ENCODE measurements at places on chromosomes 13 and 19.

- H3K4me1 ChIP-seq = no peaks in the 10 kb centered on the region
- H3K27me3 ChIP-seq = peaks cover 4% of the 10 kb centered on the region
- DNase-seq = no peak
- no peaks in the 10 kb centered on the region for H3K36me3 ChIP-seq
- no peak overlapping the region for H3K27ac ChIP-seq
- H3K4me3 ChIP-seq = no peak overlapping the region
These were observed 46.6 kb downstream of the HTR2A start for GRCh38 chr13:46850214-46850613.

- H3K27ac ChIP-seq = no peak within 1 kb of the TSS
- no peaks in the 10 kb centered on the region for H3K36me3 ChIP-seq
- no peak within 1 kb of the TSS for H3K4me3 ChIP-seq
- H3K27me3 ChIP-seq = peaks cover 27% of the 10 kb centered on the region
- peaks cover 5% of the 10 kb centered on the region for H3K4me1 ChIP-seq
- DNase-seq = no peak
These were observed at the start of gene NANOS2 for GRCh38 chr19:45913874-45914830. TSS of gene NANOS2 (minus strand) at chr19:45914778. CDS start at chr19:45914693, 85 bp downstream.

DNA sequence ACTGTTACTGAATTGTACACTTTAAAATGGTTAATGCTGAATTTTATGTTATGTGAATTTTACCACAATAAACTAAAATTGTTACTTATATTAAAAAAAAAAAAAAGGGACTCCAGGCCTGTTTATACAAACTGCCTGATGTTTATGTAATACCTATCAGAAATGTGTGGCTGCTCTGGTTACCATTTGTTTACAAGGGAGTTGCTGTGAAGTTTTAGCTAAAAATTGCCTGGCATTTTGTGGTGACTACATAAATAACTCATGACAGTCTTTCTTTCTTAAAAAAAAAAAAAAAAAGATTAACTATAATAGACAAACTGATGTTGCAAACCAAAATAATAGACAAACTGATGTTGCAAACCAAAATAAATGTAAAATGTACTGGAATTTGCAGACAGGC is 71.8 kb downstream of the CDADC1 start:
- no peak for DNase-seq
- H3K4me1 ChIP-seq = peaks cover 5% of the 10 kb centered on the region
- no peak overlapping the region for H3K27ac ChIP-seq
- no peaks in the 10 kb centered on the region for H3K36me3 ChIP-seq

- H3K27me3 ChIP-seq = peaks cover 12% of the 10 kb centered on the region
- no peaks in the 10 kb centered on the region for H3K4me1 ChIP-seq
- H3K4me3 ChIP-seq = no peak overlapping the region
These were observed 692 bp downstream of the SULT2B1 start for GRCh38 chr19:48552406-48553322.

- H3K36me3 ChIP-seq = no peaks in the 10 kb centered on the region
- H3K4me3 ChIP-seq = no peak overlapping the region
- peaks cover 31% of the 10 kb centered on the region for H3K4me1 ChIP-seq
- no peak overlapping the region for H3K27ac ChIP-seq
- DNase-seq = peak; percentile 74
These were observed 5.4 kb upstream of the JSRP1 start for GRCh38 chr19:2261438-2262172.

DNA sequence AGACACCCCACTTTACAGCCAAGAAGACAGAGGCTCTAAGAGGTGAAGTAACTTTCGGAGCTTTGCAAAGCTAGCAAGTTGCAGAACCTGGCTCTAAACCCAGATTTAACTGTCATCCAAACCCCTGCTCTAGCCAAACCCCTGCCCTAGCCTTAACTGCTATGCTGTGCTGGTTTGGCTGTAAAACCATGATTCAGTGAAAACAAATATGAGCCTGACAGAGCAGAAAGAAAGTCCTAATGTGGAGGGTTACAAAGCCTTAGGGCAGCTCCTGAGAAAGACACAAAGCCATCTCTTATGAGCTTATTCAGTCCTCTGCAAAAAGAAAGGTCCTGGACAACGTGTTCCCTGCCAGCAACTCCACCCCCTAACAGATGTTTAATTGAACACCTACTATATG is 172.8 kb downstream of the KATNAL1 start:
- no peak for DNase-seq
- H3K36me3 ChIP-seq = no peaks in the 10 kb centered on the region
- no peak overlapping the region for H3K4me3 ChIP-seq
- H3K4me1 ChIP-seq = peaks cover 11% of the 10 kb centered on the region

DNA sequence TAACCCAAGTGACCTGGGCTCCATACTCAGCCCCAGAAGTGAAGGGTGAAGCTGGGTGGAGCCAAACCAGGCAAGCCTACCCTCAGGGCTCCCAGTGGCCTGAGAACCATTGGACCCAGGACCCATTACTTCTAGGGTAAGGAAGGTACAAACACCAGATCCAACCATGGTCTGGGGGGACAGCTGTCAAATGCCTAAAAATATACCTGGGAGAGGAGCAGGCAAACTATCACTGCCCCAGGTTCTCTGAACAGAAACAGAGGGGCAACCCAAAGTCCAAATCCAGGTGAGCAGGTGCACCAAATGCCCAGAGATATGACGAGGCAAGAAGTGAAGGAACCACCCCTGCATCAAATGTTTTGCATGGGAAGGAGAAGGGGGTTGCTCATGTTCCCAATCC is 6.1 kb upstream of the CEACAM7 start:
- no peak overlapping the region for H3K4me3 ChIP-seq
- no peak for DNase-seq
- no peak overlapping the region for H3K27ac ChIP-seq
- no peaks in the 10 kb centered on the region for H3K36me3 ChIP-seq
- H3K27me3 ChIP-seq = peaks cover 54% of the 10 kb centered on the region
- no peaks in the 10 kb centered on the region for H3K4me1 ChIP-seq

- no peaks in the 10 kb centered on the region for H3K27me3 ChIP-seq
- DNase-seq = no peak
- H3K4me3 ChIP-seq = no peak overlapping the region
- H3K36me3 ChIP-seq = peaks cover 9% of the 10 kb centered on the region
- no peak overlapping the region for H3K27ac ChIP-seq
- peaks cover 56% of the 10 kb centered on the region for H3K4me1 ChIP-seq
These were observed 5.5 kb downstream of the AP3D1 start for GRCh38 chr19:2145831-2146241.

DNA sequence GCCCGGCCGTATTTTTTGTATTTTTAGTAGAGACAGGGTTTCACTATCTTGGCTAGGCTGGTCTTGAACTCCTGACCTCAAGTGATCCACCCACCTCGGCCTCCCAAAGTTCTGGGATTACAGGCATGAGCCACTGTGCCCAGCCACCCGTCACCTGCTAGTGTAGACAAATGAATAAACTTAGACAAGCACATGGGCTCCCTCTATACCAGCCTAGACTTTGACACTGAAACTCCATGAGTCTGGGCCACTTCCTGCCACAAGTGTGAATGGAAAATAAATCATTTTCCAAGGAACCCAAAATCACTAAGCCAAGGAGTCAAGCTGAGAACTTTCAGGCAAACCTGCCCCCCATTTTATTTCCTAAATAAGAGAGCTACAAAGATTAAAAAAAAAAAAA is 27.0 kb upstream of the TPT1 start:
- no peak for DNase-seq
- H3K36me3 ChIP-seq = peaks cover 13% of the 10 kb centered on the region
- peaks cover 52% of the 10 kb centered on the region for H3K4me1 ChIP-seq
- H3K4me3 ChIP-seq = no peak overlapping the region

DNA sequence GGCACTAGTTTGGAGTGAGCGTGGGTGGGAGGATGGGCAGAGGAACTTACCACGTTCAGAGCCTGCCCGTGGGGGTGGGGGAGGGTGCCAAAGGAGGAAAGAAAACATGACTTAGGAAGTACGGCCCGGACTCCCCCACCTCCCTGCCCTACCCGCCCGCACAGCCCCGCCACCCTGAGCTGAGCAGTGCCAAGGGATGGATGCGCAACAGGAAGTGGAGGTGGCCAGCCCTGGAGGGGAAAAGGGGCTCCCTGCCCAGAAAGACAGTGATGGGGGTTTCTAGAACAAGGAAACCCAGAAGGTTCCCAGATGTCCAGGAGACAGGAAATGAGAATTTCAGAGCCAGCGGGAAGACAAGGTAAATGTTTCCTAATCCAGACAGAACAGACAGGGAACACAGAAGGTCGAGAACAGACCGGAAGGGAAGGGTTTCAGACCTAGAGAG is 6.3 kb downstream of the TEAD2 start:
- no peak for DNase-seq
- H3K27ac ChIP-seq = no peak overlapping the region
- peaks cover 34% of the 10 kb centered on the region for H3K27me3 ChIP-seq
- H3K4me3 ChIP-seq = no peak overlapping the region

DNA sequence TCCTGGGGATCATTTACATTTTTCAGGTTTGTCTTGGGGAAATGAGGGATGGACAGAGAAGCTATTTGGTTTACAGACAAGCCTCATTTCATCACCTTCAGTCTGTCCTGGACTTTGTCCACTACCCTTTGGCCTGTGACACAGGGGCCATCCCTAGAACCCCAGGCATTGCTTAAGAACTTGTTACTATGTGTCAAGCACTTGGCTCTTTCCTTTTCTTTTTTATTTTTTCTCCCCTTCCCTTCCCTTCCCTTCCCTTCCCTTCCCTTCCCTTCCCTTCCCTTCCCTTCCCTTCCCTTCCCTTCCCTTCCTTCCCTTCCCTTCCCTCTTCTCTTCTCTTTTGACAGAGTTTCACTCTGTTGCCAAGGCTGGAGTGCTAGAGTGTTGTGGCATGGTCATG is 253.1 kb downstream of the OLFM4 start:
- no peak overlapping the region for H3K4me3 ChIP-seq
- no peaks in the 10 kb centered on the region for H3K27me3 ChIP-seq
- H3K27ac ChIP-seq = no peak overlapping the region
- DNase-seq = no peak
- H3K4me1 ChIP-seq = no peaks in the 10 kb centered on the region

DNA sequence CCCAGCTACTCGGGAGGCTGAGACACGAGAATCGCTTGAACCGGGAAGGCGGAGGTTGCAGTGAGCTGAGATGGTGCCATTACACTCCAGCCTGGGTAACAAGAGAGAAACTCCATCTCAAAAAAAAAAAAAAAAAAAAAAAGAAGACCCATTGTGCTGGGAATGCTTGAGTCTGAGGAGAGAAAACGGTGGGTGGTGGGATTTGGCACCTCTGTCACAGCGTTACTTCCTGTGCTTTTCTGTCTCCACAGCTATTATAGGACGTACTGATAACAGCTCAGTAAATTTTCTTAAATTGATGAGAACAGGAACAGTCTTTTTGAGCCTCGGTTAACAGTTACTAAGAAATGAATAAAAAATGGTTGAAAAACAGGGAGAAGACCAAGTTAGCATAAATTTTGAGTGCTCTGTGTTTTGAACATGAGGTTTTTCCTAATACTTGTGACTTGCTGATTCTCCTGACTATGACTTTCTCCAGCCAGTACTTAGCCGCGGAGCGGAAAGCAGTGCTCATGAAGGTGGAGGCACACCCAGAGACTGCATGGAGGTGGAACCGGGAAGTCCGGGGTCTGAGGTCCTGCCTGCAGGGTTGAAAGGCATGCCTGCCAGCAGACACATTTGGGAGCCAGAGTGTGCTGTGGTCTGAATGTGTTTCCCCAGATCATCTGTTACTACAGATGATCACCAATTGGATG is 55.3 kb upstream of the TEX29 start:
- DNase-seq = no peak
- H3K4me1 ChIP-seq = peaks cover 5% of the 10 kb centered on the region
- H3K27me3 ChIP-seq = no peaks in the 10 kb centered on the region
- no peak overlapping the region for H3K27ac ChIP-seq

DNA sequence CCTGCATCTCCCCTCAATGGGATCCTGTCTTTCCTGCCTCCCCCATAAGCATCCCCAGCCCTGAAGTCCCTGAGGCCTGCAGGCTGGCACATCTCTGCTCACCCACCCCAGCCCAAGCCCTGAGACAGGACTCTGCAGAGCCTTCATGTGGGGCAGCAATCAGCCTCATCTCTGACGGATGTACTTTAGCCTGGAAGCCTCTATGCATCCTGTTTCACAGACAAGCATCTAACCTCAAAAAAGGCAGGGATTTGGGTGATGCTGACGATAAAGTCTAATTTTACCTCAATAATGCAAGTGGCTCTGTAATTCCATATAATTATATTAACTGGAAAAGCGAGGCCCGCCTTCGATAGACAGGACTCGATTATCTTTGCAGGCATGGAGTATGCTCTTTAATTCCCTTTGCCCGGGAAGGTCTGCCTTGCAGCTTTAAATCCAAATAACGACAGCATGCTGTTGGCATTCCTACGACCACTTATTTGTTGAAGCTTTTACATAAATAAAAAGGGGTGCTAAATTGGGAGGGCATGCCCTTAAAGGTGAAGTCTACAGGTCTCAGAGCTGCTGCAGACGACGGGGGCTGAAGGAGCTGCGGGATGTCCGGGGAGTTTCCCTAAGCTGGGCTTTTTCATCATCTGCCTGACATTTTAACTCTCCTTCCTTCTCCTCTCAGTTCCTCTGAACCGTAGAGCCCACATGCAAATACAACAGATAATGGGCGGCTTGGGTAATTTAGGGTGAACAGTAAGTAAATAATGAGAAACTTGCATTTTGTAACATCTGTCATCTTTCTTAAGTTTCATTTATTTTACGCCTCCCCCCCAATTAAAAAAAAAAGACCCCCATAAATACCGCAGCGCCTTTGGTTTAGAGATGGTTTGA is 211.5 kb downstream of the URI1 start:
- no peak for DNase-seq
- no peak overlapping the region for H3K27ac ChIP-seq
- peaks cover 6% of the 10 kb centered on the region for H3K27me3 ChIP-seq
- peaks cover 2% of the 10 kb centered on the region for H3K4me1 ChIP-seq
- no peaks in the 10 kb centered on the region for H3K36me3 ChIP-seq

DNA sequence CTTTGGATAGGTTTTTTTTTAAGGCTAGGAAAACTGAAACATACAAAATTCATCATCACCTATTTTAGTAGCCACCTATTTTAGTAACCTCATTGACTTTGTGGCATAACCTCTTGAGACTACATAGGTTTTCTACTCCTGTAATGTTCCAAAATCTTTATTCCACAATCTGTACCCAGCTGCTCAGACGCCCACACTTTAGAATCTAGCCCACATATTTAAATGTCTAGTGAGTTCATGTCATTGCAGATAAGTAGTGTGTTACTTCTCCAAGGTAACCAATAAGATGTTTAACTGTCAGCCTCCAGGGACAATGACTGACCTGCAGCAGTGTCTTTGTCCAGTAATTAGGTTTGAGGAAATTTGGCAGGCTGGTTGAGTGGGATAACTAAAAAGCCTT is 330.2 kb downstream of the MZT1 start:
- no peak for DNase-seq
- H3K4me3 ChIP-seq = no peak overlapping the region
- H3K27me3 ChIP-seq = no peaks in the 10 kb centered on the region
- no peaks in the 10 kb centered on the region for H3K36me3 ChIP-seq
- H3K27ac ChIP-seq = no peak overlapping the region
- no peaks in the 10 kb centered on the region for H3K4me1 ChIP-seq

DNA sequence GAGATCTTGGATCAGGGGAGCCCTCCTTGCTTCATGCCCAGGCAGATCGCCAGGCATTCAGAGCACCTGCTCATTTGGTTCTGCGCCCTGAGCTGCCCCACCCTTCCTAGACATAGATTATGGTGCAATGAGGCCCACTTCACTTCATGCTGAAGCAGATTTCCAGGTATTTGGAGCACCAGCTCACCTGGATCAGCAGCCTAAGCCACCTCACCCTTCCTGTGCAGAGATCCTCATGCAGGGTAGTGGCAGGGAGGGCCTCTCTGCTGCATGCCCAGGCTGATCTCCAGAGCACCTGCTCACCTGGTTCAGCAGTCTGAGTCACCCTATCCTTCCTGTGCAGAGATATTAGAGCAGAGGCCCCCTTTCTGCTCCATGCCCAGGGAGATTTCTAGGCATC is 1966.1 kb downstream of the PCDH9 start:
- H3K4me3 ChIP-seq = no peak overlapping the region
- H3K36me3 ChIP-seq = no peaks in the 10 kb centered on the region
- H3K4me1 ChIP-seq = peaks cover 3% of the 10 kb centered on the region
- H3K27ac ChIP-seq = no peak overlapping the region
- H3K27me3 ChIP-seq = no peaks in the 10 kb centered on the region
- no peak for DNase-seq
